ENCODE measurements at places on chromosomes 3 and 15.

GRCh38 chr3:32531010-32531647 lies 28.5 kb upstream of the CMTM6 start:
- H3K4me1 ChIP-seq, result peaks cover 9% of the 10 kb centered on the region
- H3K27ac ChIP-seq, result peak overlapping the region; percentile 48
- H3K36me3 ChIP-seq, result peaks cover 62% of the 10 kb centered on the region
- H3K27me3 ChIP-seq, result no peaks in the 10 kb centered on the region
- no peak overlapping the region for H3K4me3 ChIP-seq
- no peak for DNase-seq

DNA sequence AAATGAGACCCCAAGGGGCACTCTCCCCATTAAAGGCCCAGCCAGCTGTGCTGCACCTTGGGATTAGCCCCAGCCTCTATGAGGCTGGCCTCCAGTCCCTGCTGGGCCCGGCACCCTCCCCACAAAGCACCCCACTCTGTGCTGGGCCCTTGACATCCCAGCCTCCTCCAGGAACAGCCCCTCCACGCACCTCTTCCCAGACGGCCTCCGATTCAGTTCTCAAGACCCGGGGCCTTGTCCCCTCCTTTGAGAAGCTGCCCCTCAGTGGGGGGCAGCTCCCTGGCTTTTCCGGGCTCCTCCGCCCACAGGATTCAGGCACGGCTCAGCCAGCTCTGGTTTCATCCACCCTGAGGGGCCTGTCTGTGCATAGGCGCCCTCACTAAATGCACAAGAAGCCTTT lies 144.1 kb downstream of the LRRK1 start:
- no peaks in the 10 kb centered on the region for H3K27me3 ChIP-seq
- H3K4me3 ChIP-seq, result no peak overlapping the region
- no peaks in the 10 kb centered on the region for H3K4me1 ChIP-seq
- no peak for DNase-seq

DNA sequence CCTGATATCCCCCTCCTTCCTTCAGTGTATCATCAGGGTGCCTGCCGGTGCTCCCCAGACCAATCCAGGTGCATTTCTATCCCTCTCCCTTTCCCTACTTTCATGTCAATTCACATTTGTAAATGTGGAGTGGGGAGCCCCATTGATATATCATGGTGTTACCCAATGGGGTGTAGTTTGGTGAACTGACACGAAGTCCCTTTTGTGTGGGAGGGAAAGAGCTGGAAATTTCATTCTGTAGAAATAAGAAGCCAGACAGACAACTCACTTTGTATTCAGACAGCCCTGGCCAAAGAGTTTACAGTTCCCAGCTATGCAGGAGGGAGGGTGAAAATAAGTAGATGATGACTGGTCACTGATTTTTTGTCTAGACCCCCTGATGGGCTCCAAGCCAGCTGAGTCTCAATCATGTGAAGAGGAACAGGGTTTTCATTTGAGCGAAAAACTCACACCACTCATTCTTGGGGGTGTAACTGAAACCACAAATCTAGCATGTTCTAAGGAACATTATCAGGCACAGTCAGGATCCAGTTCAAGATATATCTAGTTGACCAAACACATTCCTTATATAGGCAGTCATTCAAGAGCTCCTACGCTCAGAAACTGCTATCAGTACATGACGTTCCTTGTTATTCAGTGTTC lies 58.9 kb downstream of the LMCD1 start:
- no peak overlapping the region for H3K27ac ChIP-seq
- H3K4me1 ChIP-seq, result no peaks in the 10 kb centered on the region
- no peak overlapping the region for H3K4me3 ChIP-seq

GRCh38 chr3:31219131-31219843 lies 313.4 kb upstream of the STT3B start:
- no peak overlapping the region for H3K4me3 ChIP-seq
- peak overlapping the region; percentile 19 for H3K27ac ChIP-seq
- H3K27me3 ChIP-seq, result no peaks in the 10 kb centered on the region
- peaks cover 78% of the 10 kb centered on the region for H3K4me1 ChIP-seq

- no peak for DNase-seq
- no peaks in the 10 kb centered on the region for H3K36me3 ChIP-seq
- no peaks in the 10 kb centered on the region for H3K4me1 ChIP-seq
- no peak overlapping the region for H3K27ac ChIP-seq
Measured at GRCh38 chr3:15959434-15959811, 161.6 kb upstream of the ANKRD28 start.

DNA sequence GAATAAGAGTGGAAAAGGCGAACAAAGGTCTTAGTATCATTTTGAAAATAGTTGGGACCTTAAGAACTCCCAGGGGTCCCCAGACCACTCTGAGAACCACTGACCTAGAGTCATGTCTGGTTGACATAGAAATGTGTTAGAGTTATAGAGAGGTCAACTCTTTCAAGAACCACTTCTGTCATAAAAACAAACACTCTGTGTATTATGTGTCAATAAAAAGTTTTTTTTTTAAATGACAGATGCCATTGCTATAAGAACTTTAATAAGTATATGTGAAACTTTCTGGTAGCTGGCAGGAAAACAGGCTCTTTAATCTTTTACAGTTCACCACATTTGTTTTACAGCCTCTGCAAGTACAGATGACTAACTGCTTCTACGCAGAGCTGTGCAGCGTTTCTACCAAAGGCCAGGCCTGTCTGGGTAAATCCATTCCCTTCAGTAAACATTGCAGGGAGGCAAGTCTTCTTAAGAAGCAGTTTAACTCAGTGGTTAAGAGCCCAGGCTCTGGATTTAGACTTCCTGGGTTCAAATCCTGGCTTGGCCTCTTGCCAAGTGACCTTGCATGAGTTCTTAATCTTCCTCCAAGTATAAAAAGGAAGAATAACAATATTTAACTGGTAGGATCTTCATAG lies 56.6 kb downstream of the RFTN1 start:
- H3K4me1 ChIP-seq, result peaks cover 28% of the 10 kb centered on the region
- H3K4me3 ChIP-seq, result no peak overlapping the region
- H3K27me3 ChIP-seq, result no peaks in the 10 kb centered on the region
- no peak overlapping the region for H3K27ac ChIP-seq

- no peak for DNase-seq
- no peak overlapping the region for H3K4me3 ChIP-seq
- no peaks in the 10 kb centered on the region for H3K4me1 ChIP-seq
- H3K36me3 ChIP-seq, result no peaks in the 10 kb centered on the region
- no peak overlapping the region for H3K27ac ChIP-seq
Measured at GRCh38 chr15:66229790-66230465, 23.6 kb downstream of the MEGF11 start.

DNA sequence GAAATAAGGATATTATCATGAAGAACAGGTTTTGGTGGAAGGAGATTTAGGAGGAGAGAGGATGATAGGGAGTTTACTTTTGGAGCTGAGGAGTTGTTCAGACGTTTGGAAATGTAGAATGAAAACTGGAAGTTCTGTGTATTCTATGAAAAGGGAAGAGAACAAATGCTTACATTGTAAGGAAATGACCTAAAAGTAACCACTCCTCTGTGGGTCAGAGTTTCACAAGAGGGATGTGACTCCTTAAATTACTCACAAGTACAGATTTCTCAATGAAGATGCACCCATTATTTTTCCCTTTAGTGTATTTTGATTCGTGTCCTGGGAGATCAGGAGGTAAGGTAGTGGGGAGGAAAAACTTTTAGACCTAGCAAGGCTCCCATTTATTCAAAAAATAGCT lies 4.0 kb downstream of the RNF13 start:
- H3K27ac ChIP-seq, result peak overlapping the region; percentile 29
- peaks cover 52% of the 10 kb centered on the region for H3K4me1 ChIP-seq
- peak overlapping the region; percentile 23 for H3K4me3 ChIP-seq
- DNase-seq, result no peak

- DNase-seq, result no peak
- no peak overlapping the region for H3K27ac ChIP-seq
- H3K4me1 ChIP-seq, result peaks cover 8% of the 10 kb centered on the region
- H3K27me3 ChIP-seq, result no peaks in the 10 kb centered on the region
- no peak overlapping the region for H3K4me3 ChIP-seq
Measured at GRCh38 chr3:71322154-71322553, 261.4 kb downstream of the FOXP1 start.

DNA sequence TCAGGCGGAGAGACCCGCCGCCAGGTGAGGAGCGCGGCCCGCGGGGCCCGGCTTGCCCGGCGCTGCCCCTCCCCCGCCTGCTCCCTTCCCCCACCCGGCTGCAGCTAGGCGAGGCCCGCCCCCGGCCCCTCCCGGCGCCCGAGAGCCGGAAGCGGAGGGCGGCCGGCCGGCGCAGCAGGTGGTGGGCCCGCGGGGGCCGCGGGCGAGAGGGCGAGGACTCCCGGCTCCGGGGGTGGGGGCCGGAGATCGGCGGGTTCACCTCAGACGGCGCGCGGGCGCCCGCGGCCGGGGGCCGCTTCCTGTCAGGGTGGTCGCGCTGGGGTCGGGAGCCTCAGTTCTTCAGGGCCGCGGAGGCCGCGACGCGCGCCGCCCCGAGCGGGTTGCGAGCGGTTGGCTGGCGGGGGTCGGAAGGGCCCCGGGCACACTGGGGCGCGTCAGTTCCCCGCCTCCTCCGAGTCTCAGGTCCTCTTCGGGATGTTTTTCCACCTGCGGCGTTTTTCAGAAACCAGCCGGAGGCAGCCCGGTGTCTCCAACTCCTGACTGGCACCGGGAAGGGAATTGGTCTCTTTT lies 395 bp downstream of the ZFAND6 start:
- no peak for DNase-seq
- H3K36me3 ChIP-seq, result no peaks in the 10 kb centered on the region
- H3K27ac ChIP-seq, result peak overlapping the region; percentile 87

DNA sequence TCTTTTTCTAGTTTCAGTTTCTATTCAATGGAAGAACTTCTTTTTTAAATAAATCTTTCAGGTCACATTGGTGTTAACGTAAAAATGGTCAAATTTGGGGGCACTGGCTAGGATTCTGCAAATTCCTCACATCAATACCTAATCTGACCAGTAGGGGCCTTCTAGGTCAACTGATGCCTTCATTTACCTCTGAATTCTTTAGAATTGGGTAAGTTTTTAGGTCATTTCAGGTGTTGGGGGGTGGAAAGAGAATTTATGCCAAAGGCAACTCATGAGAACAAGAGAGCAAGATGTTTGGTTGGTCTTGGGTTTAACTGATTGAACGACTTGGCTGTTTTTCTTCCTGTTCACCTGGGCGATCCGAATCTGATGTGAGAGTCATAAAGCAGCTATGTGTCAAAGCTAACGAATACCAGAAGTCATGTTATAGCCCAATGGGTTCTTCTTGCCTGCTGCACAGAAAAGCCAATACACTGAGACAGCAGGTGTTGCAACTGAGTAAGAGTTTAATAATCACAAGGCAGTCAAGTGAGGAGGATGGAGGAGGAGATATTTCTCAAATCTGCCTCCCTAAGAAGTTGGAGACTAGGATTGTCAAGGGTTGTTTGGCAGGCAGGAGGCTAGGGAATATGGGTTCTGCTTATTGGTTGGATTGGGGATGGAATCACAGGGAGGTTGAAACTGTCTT lies 15.3 kb downstream of the LRRC49 start:
- H3K4me3 ChIP-seq, result no peak overlapping the region
- H3K27ac ChIP-seq, result no peak overlapping the region
- DNase-seq, result no peak
- peaks cover 6% of the 10 kb centered on the region for H3K27me3 ChIP-seq
- H3K4me1 ChIP-seq, result no peaks in the 10 kb centered on the region

- H3K4me1 ChIP-seq, result peaks cover 9% of the 10 kb centered on the region
- no peak overlapping the region for H3K4me3 ChIP-seq
- H3K36me3 ChIP-seq, result no peaks in the 10 kb centered on the region
- peaks cover 23% of the 10 kb centered on the region for H3K27me3 ChIP-seq
- no peak for DNase-seq
- H3K27ac ChIP-seq, result no peak overlapping the region
Measured at GRCh38 chr15:70777170-70777926, 14.0 kb upstream of the UACA start.

DNA sequence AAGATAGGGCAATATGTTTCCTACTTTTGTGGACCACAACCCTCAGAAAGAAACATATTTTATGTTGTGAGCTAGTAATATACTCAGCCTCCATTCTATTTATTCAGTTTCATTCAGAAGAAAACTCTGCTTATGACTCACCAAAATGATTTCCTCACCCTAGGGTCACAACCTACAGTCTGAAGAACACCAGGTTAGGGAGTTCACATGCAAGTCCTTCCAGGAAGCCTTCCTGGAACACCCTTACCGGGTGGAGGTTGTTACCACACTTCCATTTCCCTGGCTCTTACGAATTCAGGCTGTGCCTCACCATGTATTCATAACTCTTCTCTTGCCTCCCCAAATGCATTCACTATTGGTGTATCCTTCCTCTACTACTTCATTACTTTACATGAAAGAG lies 228.0 kb upstream of the ADAMTS9 start:
- H3K4me3 ChIP-seq, result no peak overlapping the region
- no peak overlapping the region for H3K27ac ChIP-seq
- no peaks in the 10 kb centered on the region for H3K4me1 ChIP-seq

- no peaks in the 10 kb centered on the region for H3K27me3 ChIP-seq
- H3K4me3 ChIP-seq, result no peak overlapping the region
- H3K36me3 ChIP-seq, result peaks cover 46% of the 10 kb centered on the region
- peaks cover 40% of the 10 kb centered on the region for H3K4me1 ChIP-seq
- DNase-seq, result peak; percentile 48
Measured at GRCh38 chr3:71478568-71478967, 105.0 kb downstream of the FOXP1 start.

DNA sequence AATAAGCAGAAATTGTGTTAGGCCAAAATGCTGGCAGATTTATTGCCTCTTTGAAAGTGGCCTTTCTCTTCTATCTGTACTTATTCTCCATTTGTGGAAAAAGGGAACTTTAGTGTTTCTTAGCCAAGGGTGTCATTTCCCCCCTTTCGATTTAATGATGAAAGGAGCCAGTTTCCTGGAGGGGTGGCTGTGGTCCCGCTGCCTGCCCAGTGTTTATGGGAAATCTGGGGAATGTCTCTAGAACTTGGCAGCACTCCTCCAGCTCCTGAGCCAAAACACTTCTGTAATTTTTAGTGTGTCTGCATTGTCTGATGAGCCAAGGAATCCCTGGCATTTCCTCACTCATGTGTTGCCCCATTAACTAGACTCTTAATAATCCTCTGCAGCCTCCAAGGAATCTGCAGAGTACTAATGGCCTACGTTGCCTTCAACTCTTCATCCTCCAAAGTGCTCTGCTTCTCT lies 448.8 kb downstream of the GRM7 start:
- no peaks in the 10 kb centered on the region for H3K27me3 ChIP-seq
- no peak for DNase-seq
- H3K4me3 ChIP-seq, result no peak overlapping the region
- no peaks in the 10 kb centered on the region for H3K4me1 ChIP-seq
- no peaks in the 10 kb centered on the region for H3K36me3 ChIP-seq
- no peak overlapping the region for H3K27ac ChIP-seq

- DNase-seq, result no peak
- no peaks in the 10 kb centered on the region for H3K27me3 ChIP-seq
- no peak overlapping the region for H3K27ac ChIP-seq
- no peaks in the 10 kb centered on the region for H3K4me1 ChIP-seq
- H3K4me3 ChIP-seq, result no peak overlapping the region
Measured at GRCh38 chr3:117130222-117130621, 420.6 kb downstream of the TUSC7 start.

- H3K27me3 ChIP-seq, result no peaks in the 10 kb centered on the region
- no peak for DNase-seq
- H3K4me1 ChIP-seq, result no peaks in the 10 kb centered on the region
- H3K36me3 ChIP-seq, result no peaks in the 10 kb centered on the region
- H3K4me3 ChIP-seq, result no peak overlapping the region
- H3K27ac ChIP-seq, result no peak overlapping the region
Measured at GRCh38 chr3:167609156-167609555, 44.6 kb downstream of the WDR49 start.

GRCh38 chr3:112463250-112463649 lies 36.0 kb downstream of the BTLA start:
- H3K4me3 ChIP-seq, result peak overlapping the region; percentile 17
- peaks cover 61% of the 10 kb centered on the region for H3K36me3 ChIP-seq
- peaks cover under 1% of the 10 kb centered on the region for H3K27me3 ChIP-seq
- DNase-seq, result no peak
- peak overlapping the region; percentile 36 for H3K27ac ChIP-seq

- peaks cover 17% of the 10 kb centered on the region for H3K27me3 ChIP-seq
- H3K4me1 ChIP-seq, result peaks cover 14% of the 10 kb centered on the region
- no peaks in the 10 kb centered on the region for H3K36me3 ChIP-seq
Measured at GRCh38 chr3:98445949-98446406, 17.0 kb upstream of the OR5K1 start.

Data from activated T-helper 2 cell treated with anti-CD3 and anti-CD28 coated beads, Interferon-gamma antibody, Interleukin-2, Interleukin-4, amounts not matched to agents 10 μg/mL and 5 μg/mL and 100 μg/mL, durations not matched to agents 14 hours and 24 hours and 36 hours (primary cell).